Umbilical cord (tissue), 2 donors: ENCODE measurements at places on chromosomes 5 and 9. TPM values are rescaled to one million over a fixed set of nuclear protein-coding genes. Genes with fewer than 3 reads are reported as not detected.

LVRN gene
- 2.4 TPM for total RNA-seq

FGF18 gene
- total RNA-seq: 2.2 TPM

FCN2 gene
- total RNA-seq: not detected

WASHC1 gene
- total RNA-seq: 4.1 TPM

FPGS gene
- total RNA-seq: 52.2 TPM

FAM200C gene
- total RNA-seq: 14.7 TPM

PPP2R2B gene
- total RNA-seq: 5.1 TPM

SPATA6L gene
- 4.3 TPM for total RNA-seq

FAM153A gene
- 0.96 TPM for total RNA-seq
